ENCODE measurements at places on chromosomes 2 and 18. TPM values are rescaled to one million over a fixed set of nuclear protein-coding genes. Genes with fewer than 3 reads are reported as not detected.

- DNase-seq = no peak
These were observed 88.1 kb upstream of the KLF7 start for GRCh38 chr2:207253666-207254345.

DNA sequence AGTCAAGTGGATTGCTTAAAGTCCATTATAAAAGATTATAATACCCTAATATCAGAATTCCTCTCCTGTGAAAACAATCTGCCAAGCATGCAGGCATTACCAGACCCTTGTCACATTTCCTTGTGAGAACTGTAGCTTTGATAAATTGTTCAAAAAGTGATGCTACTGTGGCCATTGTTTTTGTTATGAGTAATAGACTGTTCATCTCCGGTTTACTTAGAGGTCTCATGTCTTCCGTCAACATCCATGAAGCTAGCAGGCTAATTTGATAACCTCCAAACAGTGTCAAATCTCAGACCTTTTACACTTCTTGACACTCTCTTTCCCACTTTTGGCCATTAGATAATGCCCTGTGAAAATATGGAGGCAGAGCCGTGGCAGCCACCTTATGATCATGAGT lies 342.7 kb downstream of the CPS1 start:
- DNase-seq = no peak

DNA sequence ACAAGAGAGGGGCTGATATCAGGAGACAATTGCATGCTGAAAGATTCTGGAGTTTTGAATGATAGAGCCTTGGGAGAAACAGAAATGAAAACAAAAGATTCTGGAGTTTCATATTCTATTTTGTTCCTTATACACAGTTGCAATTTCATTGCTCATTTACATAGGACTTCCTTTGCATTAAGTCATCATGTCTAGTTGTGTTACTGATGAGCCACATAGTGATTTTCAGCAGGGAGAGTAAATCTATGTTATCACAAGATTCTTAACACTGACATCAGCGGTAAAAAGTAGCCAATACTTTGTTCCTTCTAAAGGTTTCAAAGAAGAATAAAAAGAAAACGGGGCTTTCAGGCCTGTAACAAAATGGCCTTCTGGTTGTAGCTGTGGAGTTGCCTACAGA lies 7.1 kb downstream of the ADAM17 start:
- DNase-seq = no peak

- no peak for DNase-seq
These were observed 230.7 kb downstream of the AFF3 start for GRCh38 chr2:99911736-99912135.

GRCh38 chr18:49137093-49137492 lies 186.3 kb upstream of the SMAD7 start:
- no peak for DNase-seq

DNA sequence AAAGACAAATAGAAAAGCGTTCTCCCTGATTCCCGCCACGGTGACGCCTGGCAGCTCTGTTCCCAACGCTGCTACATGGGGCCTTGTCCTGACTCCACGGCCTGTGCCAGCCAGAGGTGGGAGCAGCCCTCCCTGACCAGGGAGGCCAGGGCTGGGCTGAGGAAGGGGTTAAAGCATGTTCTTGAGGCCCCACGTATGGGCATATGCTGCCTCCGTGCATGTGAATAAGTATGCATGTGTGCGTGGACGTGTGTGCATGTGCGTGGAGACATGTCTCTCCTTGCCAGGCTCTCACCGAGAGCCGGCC lies 1.6 kb upstream of the SNED1 start:
- no peak for DNase-seq

Gene EXOC6B
- total RNA-seq = 58.4 TPM

DNA sequence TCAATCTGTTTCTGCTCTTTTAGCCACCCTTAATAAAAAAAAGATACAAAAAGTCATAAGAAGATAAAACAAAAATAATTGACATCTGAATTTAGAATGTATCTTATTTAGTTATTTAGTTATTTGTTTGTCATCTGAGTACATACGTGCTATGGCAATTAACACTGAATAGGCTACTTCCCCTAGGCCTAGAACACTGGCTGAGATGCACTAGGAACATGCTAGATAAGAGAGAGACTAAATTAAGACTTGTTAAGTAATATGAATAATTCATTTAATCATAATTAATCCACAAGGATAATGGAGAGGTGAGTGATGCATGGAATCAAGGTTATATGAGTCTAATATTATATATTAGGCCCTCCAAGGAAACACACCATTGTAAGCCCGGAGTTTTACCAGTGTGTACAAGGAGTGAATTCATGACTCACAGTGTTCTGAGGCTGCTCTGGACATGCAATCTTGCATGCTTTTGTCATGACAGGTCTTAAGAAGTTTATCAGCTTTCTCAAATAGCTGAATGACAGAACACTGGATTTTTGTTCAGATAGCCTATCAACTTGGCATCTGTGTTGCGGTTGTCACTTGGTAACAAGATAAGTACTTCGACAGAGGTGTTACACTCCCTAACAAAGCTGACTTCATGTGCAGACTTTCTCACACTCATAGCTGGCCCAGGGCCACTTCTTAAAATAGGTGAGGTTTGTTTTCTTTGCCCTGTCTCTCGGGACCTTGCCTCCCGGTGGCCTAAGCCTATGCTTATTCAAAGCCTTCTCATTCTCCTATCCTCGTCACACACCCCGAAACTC lies 5.0 kb upstream of the SERPINB2 start:
- no peak for DNase-seq

Gene NEMP2
- 0.20 TPM for total RNA-seq

- no peak for DNase-seq
These were observed 89.8 kb downstream of the INO80D start for GRCh38 chr2:205996161-205996560.

Gene NEB
- total RNA-seq = 0.75 TPM

- DNase-seq = no peak
These were observed 892.2 kb upstream of the ZEB2 start for GRCh38 chr2:145412155-145412554.

Gene CRYGC
- not detected for total RNA-seq

Gene SP140
- total RNA-seq = 12.7 TPM

Gene SLC5A7
- not detected for total RNA-seq

DNA sequence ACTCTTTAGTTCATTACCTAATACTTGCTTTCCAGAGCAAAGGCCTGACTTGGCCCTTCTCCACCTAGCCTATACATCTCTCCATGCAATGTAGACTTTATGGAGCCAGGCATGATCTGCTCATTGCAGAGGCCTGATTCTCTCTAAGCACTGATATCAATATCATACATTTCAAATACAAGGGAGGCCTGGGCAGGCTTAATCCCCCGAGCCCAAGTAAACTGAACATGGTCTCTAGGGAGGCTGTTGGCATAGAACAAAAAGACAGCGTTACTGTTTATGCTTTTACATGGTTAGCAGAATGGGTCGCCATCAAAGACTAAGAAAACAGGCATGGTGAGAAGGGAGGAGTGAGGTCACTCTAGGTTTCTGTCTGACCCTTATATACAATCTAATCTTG lies 695.1 kb downstream of the ZEB2 start:
- no peak for DNase-seq

DNA sequence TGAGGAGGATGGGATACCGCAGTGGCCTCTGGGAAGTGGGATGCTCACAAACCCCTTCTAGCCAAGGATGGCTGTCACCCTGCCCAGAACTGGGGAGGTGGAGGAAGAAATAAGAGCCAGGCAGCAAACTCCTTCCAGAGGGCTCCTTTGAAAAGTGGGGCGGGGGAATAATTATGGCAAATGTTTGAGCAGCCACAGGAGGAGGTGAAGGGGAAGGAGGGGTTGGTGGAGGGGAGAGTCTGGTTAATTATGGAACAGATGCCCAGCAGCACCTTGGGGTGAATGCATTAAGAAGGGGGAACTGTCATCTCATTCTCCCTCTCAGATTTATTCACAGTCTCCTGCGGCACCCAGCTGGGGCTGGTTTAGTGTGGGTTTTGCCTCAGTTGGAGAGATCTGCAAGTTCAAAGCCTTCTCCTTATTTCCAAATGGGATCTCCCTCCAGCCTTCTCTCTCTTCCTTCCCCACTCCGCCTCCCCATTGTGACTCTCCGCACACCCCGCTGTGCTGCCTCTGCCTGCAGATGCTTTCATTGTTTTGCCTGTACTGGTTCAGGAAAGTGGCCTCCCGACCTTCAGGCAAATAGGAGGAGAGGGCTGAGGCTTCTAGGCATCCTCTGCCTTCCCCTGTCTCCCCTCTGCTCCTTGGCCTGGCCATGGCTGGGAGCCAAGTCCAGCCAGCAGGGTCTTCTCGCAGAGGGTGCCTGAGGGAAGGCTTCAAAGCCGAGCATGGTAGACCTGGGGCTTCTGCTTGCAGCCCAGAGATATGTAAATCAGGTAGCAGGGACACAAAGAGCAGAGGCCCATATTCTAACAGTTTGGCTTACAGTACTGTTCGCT lies 457.2 kb upstream of the MEX3C start:
- no peak for DNase-seq

GRCh38 chr18:31432316-31432715 lies 15.2 kb upstream of the DSG3 start:
- no peak for DNase-seq

- no peak for DNase-seq
These were observed 904.8 kb upstream of the CELF4 start for GRCh38 chr18:38470421-38470820.

DNA sequence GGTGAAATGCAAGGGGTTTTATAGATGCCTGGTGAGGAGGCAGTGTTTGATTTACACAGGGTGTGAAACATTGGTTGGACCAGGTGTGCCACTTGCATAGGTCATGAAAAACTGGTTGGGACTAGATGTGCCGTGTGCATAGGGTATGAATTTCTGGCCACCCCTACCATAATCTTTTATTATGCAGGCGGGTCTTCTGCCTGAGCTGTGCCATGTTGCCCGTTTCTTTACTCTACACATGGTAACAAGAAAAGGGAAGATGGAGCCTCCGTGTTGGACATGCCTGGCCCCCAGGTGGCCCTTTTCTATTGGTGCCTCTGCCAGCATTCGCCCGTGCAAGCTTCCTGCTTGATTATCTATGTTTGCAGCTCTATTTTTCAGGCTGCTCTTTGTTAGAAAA lies 805.4 kb downstream of the TRIB2 start:
- DNase-seq = no peak

GRCh38 chr2:9021563-9022211 lies 18.2 kb upstream of the MBOAT2 start:
- no peak for DNase-seq

Gene YPEL5
- total RNA-seq = 86.2 TPM

GRCh38 chr2:45263147-45263546 lies 253.9 kb upstream of the SIX2 start:
- no peak for DNase-seq
